Small intestine (tissue), 16 donors: ENCODE measurements at places on chromosomes 4 and X. TPM values are rescaled to one million over a fixed set of nuclear protein-coding genes. Genes with fewer than 3 reads are reported as not detected.
A peak's percentile ranks its signal among the peaks of the same experiment; 100 is the strongest.

GRCh38 chr4:55251342-55251741 is 94.7 kb upstream of the SRD5A3 start:
- DNase-seq = no peak

- DNase-seq = no peak
These were observed 22.7 kb upstream of the INTS6L start for GRCh38 chrX:135497736-135498135.

DNA sequence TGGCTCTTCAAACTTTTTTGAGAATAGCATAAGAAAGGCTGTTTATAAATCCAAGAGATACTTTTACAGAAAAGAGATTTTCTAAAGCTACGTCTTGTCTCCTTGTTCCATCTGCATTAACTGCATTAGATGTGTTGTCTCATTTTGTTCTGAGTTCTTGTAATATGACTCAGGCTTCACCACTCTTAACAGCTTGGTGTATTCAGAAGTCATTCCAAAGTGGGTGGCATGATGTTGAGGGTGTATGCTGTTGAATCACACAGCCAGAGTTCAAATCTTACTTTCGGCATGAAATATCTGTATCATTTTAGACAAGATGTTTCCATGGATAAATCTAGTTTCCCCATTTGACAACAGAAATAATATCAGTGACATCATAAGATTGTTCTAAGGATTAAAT is 30.1 kb downstream of the SYTL5 start:
- no peak for DNase-seq

DNA sequence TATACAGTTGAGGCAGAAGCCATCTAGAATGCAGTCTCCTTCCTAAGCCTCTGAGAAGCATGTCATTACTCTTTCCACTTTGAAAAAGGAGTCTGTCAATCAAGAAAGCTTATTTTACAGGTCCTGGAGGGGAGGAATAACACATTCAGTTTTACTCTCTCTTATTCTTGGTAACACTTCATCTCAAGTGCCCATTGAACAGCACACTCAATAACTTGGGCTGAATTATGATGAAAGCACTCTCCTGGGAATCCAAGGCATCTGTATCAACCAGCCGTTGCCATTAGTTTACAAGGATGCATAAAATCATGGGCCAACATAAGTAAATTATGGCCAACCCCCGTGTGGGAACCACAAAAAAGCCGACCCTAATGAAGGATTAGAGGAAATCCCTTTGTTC is 282.4 kb downstream of the C4orf33 start:
- no peak for DNase-seq

GRCh38 chrX:104173841-104174240 is 7.6 kb downstream of the FAM199X start:
- DNase-seq = no peak

DNA sequence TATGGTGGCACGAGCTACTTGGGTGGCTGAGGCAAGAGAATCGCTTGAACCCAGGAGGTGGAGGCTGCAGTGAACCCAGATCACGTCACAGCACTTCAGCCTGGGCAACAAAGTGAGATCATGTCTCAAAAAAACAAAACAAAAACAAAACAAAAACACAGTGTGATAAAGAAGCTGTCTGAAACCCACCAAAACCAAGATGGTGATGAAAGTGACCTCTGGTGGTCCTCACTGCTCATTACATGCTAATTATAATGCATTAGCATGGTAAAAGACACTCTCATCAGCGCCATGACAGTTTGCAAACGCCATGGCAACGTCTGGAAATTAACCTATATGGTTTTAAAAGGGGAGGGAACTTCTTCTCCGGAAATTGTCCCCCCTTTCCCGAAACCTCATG is 29.4 kb upstream of the OPHN1 start:
- peak; percentile 5 for DNase-seq

DNA sequence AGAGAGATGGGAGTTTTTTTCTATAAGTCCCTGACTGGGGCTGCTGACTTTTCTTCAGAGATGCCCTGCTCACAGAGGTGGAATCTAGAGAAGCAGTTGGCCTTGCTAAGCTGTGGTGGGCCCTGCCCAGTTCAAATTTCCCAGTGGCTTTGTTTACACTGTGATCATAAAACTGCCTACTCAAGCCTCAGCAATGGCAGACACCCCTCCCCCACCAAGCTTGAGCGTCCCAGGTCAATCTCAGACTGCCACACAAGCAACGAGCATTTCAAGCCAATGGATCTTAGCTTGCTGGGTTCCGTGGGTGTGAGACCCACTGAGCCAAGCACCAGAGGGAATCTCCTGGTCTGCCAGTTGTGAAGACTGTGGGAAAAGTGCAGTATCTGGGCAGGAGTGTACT is 199.8 kb upstream of the WDFY3 start:
- DNase-seq = peak; percentile 74

GRCh38 chr4:174266416-174266815 is 17.1 kb downstream of the FBXO8 start:
- no peak for DNase-seq

GRCh38 chrX:149540131-149540620 is 636 bp upstream of the EOLA1 start:
- peak; percentile 89 for DNase-seq

- DNase-seq = no peak
These were observed 19.0 kb upstream of the DDX60 start for GRCh38 chr4:168337550-168337940.

DNA sequence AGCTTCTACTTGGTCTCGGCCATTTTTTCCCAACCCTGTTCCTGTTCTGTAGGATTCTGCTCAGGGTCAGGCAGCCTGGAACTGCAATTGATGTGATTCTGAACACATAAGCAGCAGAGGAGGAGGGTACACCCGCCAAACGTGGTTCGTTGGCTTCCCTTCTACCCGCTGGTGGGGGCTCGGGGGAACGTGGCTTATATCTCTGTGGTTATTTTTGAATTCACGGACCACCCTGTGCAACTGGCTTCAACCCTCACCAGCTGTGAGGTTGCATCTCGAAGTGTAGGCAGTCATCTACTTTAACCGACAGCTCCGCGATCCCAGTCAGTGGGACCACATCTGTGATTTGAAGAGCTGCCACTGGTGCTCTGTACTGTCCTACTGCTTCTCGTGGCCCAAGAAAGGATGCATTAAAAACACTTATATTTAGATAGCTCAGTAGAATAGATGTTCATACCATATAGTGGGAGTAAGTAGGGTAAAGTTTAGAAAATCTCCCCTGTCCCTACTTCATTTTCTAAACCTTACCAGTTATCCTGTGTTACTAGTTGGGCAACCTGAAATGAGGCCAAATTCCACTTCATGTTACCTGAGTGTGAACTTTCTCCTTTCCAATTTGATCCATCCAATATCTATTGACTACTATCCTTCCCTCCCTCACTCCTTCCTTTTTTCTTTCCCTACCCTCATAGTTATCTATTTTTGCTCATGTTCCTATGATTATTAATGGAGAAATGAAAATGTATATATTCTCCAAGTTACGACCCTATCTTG is 80.4 kb upstream of the BCOR start:
- peak; percentile 7 for DNase-seq

GRCh38 chr4:57993944-57994343 is 883.8 kb upstream of the IGFBP7 start:
- no peak for DNase-seq

- no peak for DNase-seq
These were observed 322.8 kb upstream of the EDA2R start for GRCh38 chrX:66961665-66962064.

DNA sequence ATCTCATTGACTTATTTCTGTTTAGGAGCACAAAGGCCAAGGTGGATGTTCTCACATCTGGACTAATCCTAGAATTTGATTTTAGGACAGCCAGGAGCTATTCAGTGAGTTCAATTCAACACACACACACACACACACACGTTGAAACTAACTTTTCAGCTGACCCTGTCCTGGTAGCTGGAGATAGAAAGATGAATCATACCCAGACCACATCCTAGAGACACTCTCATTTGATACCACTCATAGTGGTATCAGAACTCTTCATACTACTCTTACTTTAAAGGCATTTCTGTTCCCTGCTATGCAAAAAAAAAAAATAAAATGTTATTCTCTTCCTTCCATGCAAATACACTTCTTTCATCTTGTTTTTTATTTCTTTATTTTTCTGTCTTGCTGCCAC is 36.7 kb downstream of the KLF8 start:
- no peak for DNase-seq

DNA sequence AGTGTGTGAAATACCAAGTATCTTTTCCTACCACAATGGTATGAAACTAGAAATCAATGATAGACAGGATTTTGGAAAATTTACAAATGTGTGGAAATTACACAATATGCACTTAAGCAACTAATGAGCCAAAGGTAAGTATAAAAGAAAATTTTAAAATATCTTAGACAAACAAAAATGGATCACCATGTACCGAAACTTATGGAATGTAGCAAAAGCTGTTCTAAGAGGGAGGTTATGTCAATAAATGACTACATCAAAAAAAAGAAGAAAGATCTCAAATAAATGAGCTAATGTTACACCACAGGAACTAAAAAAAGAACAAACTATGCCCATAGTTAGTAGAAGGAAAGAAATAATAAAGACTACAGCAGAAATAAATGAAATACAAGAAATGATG is 1084.1 kb downstream of the TECRL start:
- DNase-seq = no peak

DNA sequence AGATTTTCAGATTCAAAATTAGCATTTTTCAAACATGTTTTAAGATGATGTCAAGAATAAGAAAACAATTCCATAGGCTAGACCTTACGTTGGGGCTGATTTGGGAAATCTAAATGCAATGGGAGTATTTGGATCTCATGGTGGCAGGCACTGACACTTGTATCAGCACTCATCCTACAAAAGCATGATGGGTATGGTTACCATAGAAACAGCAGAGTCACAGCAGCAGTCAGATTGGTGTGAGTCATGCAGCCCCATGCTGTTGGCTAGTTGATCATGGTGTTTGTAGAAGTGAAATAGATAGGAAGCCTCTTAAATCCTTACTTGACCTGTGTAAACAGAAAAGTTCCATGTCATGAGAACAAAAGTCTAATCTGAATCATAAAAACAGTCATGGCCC is 1637.3 kb upstream of the PABPC4L start:
- DNase-seq = no peak

GRCh38 chrX:2242326-2242725 is 258.4 kb downstream of the DHRSX start:
- no peak for DNase-seq

GRCh38 chr4:153062652-153063168 is 126.6 kb downstream of the FHDC1 start:
- DNase-seq = no peak

DNA sequence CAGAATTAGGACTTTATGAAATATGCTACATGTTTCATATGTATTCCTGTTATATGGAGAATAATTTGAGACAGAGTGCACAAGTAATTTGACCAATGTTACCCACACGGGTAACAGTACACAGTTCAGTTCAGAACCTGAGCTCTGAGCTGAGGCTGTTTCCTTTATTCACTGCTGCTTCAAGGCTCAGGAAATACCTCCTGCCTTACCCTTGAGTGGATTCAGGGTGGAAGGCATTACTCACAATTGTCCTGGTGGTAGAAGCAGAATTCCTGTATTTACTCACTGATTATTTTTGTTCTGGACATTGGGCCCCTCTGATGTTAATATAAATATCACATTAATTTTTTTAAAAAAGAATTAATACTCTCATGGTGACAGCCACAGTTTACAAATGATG is 73.5 kb upstream of the CAMK2D start:
- DNase-seq = no peak

GRCh38 chr4:1065732-1066131 is 47.6 kb downstream of the RNF212 start:
- no peak for DNase-seq

- DNase-seq = peak; percentile 9
These were observed 2.4 kb upstream of the RAB40AL start for GRCh38 chrX:102934624-102935023.

DNA sequence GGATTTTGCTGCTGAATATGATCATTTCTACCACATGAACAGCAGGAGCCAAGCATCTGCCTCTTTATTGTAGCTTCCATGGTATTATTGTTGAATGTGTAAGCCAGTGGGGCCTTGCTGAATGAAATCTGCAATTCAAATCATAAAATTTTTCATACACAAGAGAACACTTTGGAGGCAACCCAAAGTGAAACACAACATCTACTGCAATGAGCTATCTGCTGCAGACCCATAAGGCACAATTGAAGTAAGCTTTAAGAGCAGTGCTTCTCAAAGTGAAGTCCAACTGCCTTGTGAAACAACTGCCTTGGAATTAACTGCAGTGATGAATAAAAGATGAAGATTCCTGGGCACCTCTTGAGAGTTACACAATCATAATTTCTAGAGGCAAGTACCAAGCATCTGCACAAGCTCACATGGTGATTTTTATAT is 626.3 kb upstream of the INTU start:
- DNase-seq = no peak

- no peak for DNase-seq
These were observed 285.0 kb downstream of the SHOX start for GRCh38 chrX:915427-916229.

DNA sequence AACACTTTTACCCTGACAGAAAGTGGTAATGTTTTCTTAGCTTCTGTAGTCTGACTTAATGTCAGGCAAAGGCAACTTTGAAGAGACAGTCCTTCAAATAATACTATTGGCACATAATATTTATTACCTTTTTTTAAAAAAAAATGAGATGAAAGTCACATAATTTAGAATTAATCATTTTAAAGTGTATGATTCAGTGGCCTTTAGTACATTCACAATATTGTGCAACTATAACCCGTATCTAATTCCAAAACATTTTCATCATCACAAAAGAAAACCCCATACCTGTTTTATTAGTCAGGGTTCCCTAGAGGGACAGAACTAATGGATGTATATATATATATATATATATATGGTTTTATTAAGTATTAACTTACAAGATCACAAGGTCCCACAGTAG is 94.8 kb upstream of the TEX13A start:
- DNase-seq = no peak

DNA sequence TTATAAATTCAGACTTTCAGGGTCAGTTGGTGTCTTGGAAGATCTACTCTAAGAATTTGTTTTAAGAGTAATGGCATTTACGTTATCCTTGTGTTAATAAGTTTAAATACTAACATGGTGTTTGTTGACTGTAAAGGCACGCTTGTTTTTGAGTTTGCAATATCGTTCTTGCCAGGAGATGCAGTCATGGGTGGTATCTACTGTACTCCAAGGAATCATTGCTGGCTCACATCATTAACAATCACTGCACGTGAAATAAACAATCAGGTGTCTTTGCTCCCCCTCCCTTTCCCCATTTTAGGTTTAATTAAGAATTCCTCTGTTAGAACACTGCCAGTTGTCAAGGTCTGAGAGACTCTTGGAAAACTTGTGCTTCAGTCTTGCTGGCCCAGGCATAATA is 1.6 kb downstream of the HHIP start:
- DNase-seq = no peak

GRCh38 chrX:97200454-97200853 is 316.7 kb downstream of the RPA4 start:
- no peak for DNase-seq

The CC2D2A gene
- 6.6 TPM for polyA plus RNA-seq

The NOCT gene
- 5.8 TPM for polyA plus RNA-seq

The RTL3 gene
- polyA plus RNA-seq = not detected

The SSX4 gene
- polyA plus RNA-seq = not detected

The HHIP gene
- polyA plus RNA-seq = 1.4 TPM

The EVC gene
- 2.0 TPM for polyA plus RNA-seq

The FAM236B gene
- polyA plus RNA-seq = not detected

The SH3RF1 gene
- 10.8 TPM for polyA plus RNA-seq

The IL15 gene
- 16.3 TPM for polyA plus RNA-seq

The MUC7 gene
- not detected for polyA plus RNA-seq

The LINC00632 gene
- 14.3 TPM for polyA plus RNA-seq

The GYG2 gene
- 12.5 TPM for polyA plus RNA-seq

The DDX53 gene
- not detected for polyA plus RNA-seq

The SHROOM2 gene
- 0.45 TPM for polyA plus RNA-seq

The FMR1NB gene
- not detected for polyA plus RNA-seq

The ATP2B3 gene
- 0.36 TPM for polyA plus RNA-seq

The PNMA5 gene
- polyA plus RNA-seq = not detected

The RASGEF1B gene
- polyA plus RNA-seq = 41.7 TPM

The CDX4 gene
- not detected for polyA plus RNA-seq

The TEC gene
- polyA plus RNA-seq = 4.5 TPM
